K562 (cell line): ENCODE measurements at places on chromosomes 4 and X.
A peak's percentile ranks its signal among the peaks of the same experiment; 100 is the strongest.

DNA sequence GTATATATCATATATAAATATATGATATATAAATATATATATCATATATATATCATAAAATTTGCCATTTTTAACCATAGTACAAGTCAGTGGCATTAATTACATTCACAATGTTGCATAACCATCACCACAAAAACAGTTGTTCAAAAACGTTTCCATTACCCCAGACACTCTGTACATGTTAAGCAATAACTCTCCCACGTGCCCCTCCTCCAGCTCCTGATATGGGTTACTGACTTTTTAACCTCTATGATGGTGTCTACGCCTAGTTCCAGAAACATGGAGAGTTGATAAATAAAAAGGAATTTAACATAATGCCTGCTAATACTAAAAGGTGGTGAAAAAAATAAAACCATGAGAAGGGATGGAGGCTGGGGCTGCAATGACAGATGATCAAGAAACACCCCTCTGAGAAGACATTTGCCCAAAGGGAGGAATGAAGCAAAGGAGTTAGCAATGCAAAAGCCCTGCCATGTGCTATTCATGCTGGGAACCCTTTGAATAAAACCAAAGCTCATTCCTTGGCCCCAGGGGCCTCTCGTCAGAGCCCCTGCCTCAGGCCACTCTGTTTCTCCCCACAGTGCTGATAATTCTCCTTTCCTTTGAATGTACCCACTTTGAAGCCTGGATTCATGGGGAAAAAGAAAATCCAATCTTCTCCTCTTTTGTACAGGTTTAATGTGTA, 144.3 kb downstream of the NWD2 start:
- no peak for DNase-seq

DNA sequence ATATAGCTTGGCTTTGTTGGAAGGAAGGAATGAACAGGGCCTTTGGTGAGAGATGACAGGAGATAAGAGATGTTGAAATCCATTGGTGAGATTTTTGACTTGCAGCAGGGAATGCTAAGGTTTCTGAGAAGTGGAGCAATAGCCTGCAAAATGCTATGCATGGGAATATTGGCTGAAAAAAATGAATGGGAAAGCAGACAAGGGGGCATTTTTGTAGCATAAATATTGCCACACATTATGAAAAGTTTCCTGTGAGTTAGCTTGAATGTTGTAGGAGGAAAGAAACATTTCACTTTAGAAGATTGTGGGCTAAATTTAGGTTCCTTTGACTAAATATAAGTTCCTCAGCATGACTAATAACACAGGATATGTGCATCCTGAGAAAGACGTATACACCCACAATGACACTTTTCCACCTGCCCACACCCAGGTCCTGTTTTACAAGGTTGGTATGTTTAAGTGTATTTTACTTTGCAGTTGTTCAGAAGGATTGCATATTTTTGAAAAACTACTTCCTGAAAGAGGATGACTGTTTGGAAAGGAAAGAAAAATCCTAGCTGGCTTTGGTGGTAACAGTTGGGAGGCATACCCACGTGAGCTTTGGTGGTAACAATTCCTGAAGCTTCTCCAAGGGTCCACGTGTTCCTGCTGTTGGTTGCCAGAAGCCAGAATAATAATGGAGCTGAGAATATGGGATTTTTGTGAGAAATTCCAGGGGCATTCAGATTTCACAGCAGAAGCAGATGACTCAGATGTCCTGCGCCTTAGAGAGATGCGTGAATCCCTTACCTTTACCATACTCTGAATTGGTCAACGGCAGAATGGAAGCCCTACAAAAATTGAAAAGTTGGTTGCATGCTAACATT, 28.5 kb downstream of the PHEX start:
- no peak for DNase-seq

- DNase-seq: no peak
These were observed 593.0 kb upstream of the TENM3 start for GRCh38 chr4:181650033-181650825.

- no peak for DNase-seq
These were observed 16.0 kb downstream of the LRBA start for GRCh38 chr4:150999086-150999485.

DNA sequence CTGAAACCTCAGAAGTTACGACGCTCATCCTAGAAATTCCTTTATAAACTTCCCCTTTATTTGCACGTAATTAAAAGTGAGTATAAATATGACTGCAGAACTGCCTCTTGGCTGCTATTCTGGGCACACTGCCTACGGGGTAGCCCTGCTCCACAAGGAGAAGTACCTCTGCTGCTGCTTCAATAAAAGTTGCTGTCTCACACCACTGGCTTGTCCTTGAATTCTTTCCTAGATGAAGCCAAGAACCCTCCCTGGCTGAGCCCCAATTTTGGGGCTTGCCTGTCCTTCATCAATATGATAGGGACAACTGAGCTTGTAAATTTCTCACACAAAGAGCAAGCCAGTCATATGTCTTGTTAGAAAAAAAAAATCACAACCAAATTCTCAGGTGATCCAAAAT, 115.8 kb downstream of the VEGFC start:
- DNase-seq: no peak

GRCh38 chrX:47361538-47362511, 8.6 kb upstream of the ZNF157 start:
- DNase-seq: peak; percentile 16

DNA sequence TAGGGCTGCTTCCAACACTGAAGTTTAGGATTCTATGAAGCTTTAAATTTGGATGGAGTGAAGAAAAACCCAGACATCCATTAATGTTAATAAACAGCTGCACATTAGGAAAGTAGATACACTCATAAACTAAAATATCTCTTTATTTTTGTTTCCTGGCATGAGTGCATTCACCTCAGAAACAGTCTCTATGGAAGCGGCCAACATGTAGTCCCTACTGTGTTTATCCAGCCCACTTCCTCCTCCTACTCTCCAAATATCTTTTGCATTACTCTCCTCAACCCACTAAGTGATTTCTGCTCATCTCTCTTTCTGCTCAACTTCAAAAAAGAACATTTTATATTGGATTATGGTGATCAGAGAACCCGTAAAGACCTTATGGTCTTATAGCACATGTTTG, 180.3 kb upstream of the MXRA5 start:
- DNase-seq: no peak

DNA sequence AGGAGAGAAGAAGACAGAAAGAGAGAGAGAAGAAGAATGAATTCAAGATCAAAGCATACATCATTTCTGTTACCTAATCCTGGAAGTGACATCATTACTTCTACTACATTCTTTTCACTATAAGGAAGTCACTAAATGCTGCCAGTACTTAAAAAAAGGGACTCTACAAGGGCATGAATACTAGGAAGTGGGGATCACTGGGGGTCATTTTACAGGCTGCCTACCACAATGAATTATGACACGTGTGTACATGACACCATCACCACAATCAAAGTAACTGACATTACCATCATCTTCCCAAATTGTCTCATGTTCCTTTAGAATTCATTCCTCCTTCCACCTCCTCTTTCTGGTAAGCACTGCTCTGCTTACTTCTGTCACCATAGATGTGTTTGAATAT, 227.0 kb downstream of the CPE start:
- DNase-seq: no peak

DNA sequence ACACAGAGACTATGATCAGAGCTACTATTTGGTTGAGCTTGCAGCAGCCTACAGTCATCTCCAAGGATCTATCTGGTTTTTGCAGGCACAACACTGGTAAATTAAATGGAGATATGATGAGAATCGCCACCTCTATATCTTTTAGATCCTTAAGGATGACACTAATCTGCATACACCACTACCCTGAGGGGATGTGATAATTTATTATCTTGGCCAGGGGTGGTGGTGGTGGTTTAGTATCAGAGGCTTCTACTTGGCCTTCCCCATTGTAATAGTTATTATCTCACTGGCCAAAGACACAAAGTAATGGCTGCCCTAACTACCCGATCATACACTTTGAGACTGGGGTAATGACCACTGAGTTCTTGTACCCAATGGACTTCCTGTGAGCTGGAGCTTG, 21.2 kb downstream of the CCDC160 start:
- no peak for DNase-seq

DNA sequence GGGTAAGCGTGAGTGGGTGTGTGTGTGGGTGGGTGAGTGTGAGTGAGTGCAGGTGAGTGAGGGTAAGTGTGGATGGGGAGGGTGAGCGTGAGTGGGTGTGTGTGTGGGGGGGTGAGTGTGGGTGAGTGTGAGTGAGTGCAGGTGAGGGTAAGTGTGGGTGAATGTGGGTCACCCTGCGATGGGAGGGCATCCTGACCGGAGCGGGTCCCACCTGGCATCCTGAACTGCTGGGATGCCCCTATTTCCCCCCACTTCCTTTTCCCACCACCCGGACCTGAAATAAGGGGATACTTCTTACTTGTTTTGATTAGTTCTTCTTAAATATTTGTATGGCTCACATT, 49.5 kb downstream of the ING2 start:
- DNase-seq: no peak

DNA sequence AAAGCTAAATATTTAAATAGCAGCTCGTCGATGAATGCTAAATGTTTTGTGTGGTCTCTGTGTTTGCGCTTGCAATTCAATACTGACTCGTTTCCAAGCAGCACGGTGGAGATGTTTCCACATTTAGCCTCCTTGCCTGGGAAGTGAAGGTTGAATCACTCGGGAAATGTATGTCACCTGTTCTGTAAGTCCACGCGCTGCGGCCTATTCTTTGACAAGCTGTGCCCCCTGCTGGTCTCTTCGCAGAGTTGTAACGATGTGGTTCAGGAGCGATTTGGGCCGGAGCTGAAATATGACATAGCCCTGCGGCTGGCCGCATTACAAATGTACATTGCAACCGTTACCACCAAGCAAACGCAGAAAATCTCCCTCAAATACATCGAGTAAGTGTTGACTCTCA, 89.6 kb upstream of the PRPS2 start:
- DNase-seq: peak; percentile 78

- DNase-seq: no peak
These were observed 238.8 kb downstream of the LDB2 start for GRCh38 chr4:16659694-16660093.

GRCh38 chrX:103776546-103776945, at the start of gene PLP1:
TSS of gene PLP1 (plus strand) at chrX:103776840. CDS start at chrX:103776996, 156 bp downstream.
- no peak for DNase-seq

GRCh38 chrX:15170927-15171326, 99.0 kb downstream of the ASB9 start:
- DNase-seq: no peak

- no peak for DNase-seq
These were observed 170.9 kb downstream of the APBB2 start for GRCh38 chr4:41043465-41043864.

- no peak for DNase-seq
These were observed 26.8 kb upstream of the FMR1 start for GRCh38 chrX:147884958-147885357.

GRCh38 chr4:94038195-94038594, 169.5 kb upstream of the SMARCAD1 start:
- no peak for DNase-seq

GRCh38 chrX:135893294-135893817, at the start of the genes CT45A10 and SAGE1:
TSS of gene CT45A10 (minus strand) at chrX:135893444. CDS start at chrX:135885344, 8,100 bp downstream.
TSS of gene SAGE1 (plus strand) at chrX:135893716. CDS start at chrX:135896243, 2,527 bp downstream.
- peak; percentile 73 for DNase-seq

DNA sequence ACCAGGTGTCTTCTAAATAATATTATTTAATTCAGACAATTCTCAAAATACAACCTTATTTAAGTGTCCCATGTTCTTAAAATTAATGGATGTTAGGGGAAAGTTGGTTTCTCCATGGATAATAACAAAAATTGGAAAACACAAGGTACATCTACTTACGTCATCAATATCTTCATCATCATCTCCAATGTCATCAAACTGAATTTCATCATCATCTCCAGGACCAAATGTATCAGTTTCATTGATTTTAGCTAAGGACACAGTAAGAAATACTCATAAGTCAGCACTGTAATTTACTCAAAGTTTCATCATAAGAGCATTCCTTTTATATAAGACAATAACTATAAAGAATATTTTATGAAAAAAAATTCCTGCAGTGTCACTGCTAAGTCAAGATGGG, 11.3 kb downstream of the EIF1AX start:
- DNase-seq: no peak

- no peak for DNase-seq
These were observed 99.3 kb upstream of the TLR3 start for GRCh38 chr4:185969657-185970056.

- DNase-seq: no peak
These were observed 216.6 kb downstream of the DCTD start for GRCh38 chr4:182700362-182701160.

DNA sequence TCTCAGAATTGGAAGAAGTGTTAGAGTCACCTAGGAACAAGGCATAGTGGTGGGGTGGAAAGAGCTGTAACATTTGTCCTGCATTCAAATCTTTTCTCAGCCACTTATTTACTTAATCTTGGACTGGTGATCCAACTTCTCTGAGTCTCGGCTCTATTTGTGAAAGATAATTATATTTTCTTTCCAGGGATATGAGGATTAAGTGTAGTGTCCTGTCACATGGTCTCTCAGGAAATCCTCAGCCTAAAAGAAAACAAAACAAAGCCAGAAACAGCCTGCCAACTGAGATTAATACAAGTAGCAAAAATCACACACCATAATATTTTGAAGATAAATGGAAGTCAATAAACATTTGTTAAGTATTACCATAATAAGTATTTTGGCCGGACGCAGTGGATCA, 33.3 kb upstream of the ETNPPL start:
- DNase-seq: no peak

DNA sequence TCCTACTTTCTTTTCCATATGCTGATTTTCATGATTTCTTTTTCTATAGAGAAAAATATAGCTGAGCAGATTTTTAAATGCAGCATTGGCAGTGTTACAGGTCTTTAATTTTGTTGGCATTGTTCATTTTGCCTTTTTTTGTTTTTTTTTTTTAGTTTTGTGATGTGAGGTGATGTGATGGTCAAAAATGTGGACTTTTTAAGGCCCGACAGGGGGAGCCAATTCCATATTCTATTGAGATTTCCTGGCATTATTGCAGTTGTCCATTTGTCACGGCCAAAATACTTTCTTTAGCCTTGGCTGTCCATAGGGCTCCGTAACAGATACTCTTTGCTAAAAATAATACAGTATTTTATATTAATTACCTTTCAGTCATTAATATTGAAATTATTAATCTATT, 47.8 kb downstream of the SLIT2 start:
- no peak for DNase-seq

GRCh38 chr4:153204728-153205648, 745 bp downstream of the TRIM2 start:
- no peak for DNase-seq

DNA sequence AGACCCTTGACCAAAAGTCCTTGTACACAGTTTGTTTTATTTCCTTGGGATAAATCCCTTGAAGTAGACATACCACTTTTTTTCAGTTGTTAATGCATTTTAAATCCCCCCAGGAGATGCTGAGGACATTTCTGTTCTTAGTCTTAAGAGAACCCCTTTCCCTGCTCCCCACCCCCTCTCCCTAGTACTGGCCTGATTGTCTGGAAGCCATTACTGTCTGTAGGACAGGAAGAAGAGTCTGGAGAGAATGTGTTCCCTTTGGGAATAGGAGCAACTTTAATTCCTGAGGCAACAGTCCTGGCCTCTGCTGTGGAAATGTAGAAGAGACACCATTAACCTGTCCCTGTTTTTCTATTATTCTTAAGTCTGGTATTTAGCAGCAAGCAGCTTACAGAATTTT, 52.3 kb upstream of the TMEM131L start:
- DNase-seq: no peak
